Thymus (tissue), 14 donors: ENCODE measurements at places on chromosomes 2 and 18. TPM values are rescaled to one million over a fixed set of nuclear protein-coding genes. Genes with fewer than 3 reads are reported as not detected.

- no peak for DNase-seq
Measured at GRCh38 chr2:1804865-1805264, 60.5 kb upstream of the PXDN start.

GRCh38 chr18:44821924-44822323, 141.2 kb downstream of the SETBP1 start:
- no peak for DNase-seq

DNA sequence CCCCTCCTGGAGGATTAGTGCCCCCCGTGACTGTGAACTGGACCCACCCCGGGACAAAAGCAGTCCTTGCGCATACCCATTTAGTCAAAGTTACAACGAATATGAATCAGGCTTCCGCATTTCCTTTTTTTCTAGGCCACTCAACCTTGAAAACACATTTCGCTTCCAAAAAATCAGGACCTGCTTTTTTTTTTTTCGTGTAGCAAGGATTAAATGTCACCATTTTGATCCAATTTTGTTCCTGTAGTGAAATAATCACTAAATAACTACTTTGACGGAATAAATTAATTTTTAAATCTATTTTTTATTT, 464 bp upstream of the FTCDNL1 start:
- peak; percentile 4 for DNase-seq

Gene CCDC68
- total RNA-seq: 0.52 TPM

GRCh38 chr2:184599054-184599871, 934 bp downstream of the ZNF804A start:
- no peak for DNase-seq

DNA sequence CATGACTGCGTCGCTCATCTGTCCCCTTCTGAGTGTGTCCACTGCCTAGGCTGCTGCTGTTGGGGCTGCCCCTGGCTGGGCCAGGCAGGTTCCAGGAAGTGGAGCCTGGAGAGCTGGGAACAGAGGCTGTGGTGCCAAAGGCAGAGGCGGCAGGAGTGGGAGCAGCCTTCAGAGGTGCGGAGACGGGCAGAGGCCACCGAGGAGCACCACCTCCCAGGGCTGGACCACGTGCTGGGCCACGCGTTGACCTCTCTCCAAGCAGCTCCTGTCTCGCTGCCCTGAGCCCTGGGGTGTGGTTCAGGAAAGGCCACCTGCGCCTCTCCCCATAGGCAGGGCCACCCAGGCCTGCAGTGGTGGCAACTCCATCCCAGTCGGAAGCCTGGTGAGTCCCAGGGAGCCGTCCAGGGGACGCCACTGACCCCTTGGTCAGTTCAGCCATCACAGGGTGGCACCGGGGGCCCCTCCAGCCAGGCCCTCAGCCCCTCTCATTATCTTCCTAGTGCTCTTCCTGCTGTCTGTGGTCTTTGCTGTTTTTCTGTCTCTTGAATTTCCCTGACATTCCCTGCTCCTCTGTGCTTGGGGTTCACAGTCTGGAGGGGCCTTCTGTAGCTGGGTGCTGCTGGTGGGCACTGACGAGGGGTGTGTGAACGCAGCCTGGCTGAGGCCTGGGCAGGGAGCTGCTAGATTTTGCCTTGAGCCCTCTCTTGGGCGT, 122.8 kb upstream of the HS6ST1 start:
- no peak for DNase-seq

- no peak for DNase-seq
Measured at GRCh38 chr2:189818249-189819038, 34.2 kb downstream of the PMS1 start.

Gene PIGN
- 13.5 TPM for total RNA-seq

- DNase-seq: no peak
Measured at GRCh38 chr2:178863856-178864620, 56.8 kb upstream of the TTN start.

Gene DES
- total RNA-seq: 3.4 TPM
